NCI-H526 (cell line): ENCODE measurements at places on chromosomes 4 and X.

DNA sequence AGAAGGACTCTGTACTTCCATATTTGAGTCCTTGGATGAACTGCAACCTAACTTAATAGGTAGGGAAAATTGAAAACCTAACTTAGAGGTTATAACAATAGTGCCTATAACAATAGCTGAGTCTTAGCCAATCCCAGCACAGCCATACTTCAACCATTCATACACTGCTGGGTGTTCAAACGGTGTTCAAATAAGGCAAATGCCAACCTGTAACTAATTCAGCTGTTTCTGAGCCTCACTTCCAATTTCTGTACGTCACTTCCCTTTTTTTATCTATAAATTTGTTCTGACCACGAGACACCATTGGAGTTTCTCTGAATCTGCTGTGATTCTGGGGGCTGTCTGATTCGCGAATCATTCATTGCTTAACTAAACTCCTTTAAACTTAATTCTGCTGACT lies 9.6 kb upstream of the GRSF1 start:
- DNase-seq: no peak

DNA sequence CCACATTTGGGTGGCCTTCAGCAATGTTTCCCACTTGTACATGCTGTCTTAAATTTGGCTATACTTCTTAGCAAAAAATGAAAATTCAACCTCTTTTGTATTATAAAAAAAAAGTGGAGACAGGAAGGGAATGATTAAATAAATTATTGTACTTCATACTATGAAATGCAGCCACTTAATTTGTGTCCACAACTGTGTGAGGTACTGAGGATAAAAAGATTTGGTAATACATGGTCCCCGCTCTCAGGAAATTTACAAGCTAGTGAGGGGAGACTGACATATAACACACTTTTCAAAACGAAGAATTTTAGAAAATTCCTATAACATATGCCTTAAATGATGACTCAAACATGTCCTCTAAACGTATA lies 105.0 kb downstream of the HNRNPD start:
- DNase-seq: no peak

GRCh38 chrX:115650916-115651315 lies 89.9 kb downstream of the PLS3 start:
- peak; percentile 58 for DNase-seq

- DNase-seq: no peak
These were observed 197.2 kb upstream of the NDST4 start for GRCh38 chr4:115310641-115311040.

DNA sequence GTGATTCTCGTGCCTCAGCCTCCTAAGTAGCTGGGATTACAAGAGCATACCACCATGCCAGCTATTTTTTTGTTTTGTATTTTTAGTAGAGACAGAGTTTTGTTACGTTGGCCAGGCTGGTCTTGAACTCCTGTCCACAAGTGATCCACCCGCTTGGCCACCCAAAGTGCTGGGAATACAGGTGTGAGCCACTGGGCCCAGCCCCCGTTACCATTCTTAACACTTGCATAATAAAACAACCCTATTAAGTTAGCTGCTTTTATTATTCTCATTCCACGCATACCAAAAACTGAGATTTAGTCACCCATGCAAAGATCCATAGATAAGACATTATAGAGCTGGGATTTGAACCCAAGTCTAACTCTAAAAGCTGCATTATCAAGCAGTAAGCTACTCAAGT lies 6.0 kb upstream of the TEX13A start:
- no peak for DNase-seq

GRCh38 chr4:154082760-154083535 lies 294.1 kb upstream of the SFRP2 start:
- peak; percentile 19 for DNase-seq

- no peak for DNase-seq
These were observed 535.2 kb upstream of the FAT1 start for GRCh38 chr4:187258651-187259401.

DNA sequence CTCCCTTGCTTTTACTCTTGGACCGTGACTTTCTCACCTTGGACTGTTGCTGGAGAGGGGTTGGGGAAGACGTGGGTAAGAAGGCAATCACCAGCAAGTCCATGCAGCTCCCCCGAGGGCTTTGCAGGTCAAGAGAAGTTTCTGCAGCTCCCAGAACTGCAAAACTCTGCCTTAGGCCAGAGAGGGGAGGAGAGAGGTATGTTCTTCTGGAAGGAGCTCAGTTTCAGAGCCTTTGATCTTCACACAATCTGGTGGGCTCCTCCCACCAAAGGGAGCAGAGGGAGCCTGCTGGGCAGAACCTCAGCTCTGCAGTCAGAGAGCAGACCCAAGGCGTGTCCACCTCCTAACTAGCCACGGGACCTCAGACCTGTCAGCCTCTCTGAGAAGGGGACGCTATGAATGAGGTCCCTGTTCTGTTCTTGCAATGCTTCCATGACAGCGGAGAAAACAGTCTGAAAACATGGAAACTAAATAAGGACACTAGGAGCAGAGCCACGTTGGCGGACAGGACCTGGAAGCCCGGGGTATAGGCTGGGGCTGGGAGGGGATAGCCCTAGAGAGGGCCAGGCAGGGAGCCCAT lies 92.8 kb downstream of the EVC2 start:
- no peak for DNase-seq

GRCh38 chr4:57194068-57194611 lies 84.0 kb upstream of the IGFBP7 start:
- DNase-seq: no peak

DNA sequence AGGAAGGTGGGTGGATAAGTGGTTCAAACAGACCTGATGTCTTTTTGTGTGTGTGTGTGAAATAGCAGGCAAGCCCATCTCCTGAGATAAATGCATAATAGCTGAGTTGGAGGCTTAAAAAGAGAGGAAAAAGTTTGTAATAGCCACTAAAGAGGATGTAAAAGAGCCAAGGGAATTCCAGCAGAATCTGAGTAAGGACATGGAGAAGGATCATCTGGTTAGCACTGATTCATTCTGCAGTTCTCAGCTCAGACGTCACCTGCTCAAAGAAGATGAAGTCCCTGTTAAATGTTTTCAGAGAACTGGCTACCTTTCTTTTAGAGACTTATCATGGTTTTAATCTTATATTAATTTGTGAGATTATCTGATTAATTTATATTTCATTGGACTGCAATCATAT lies 21.0 kb upstream of the IL13RA2 start:
- no peak for DNase-seq

DNA sequence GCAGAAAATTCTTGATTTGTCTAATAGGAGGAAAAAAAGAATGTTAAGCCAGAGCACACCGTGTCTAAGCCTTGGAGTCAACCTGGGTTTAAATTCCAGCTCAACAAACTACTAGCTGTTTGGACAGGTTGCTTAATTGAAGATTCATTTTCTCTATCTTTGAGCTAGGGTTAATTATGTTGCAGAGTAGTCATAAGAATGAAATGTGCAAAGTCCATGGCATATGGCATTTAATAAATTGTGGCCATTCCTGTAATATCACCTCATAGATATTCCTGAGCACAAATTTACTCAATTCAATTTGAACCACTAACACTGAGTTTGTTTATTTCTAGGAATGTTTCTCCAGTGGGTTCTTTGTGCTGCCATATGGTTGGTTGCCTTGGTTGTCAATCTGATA lies 4.6 kb downstream of the TMEM144 start:
- DNase-seq: no peak

DNA sequence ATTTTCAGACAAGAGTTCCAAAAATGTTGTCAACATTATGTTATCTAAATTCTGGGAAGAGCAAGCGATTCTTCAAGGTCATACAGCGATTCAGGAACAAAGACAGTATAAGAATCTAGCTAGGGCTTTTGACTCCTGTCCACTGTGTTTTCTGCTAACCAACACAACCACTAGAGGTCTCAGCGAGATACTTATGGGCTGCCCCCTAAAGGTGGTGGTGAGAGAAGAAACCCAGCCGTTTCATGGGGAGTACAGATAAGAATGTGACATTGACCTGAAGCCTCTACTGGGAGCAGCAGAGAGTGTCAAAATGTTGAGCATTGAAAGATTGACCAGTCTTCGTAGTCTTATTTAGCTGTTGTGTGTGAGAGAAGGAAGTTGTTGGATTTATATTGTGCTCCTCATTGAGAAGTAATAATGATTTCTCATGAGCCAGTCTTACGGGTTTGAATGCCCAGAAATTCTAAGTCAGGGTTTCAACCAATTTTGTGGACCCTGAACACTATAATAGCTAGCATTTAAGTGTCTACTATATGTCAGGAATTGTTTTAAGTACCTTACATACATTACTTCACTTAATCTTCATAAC lies 168.3 kb downstream of the SPRY1 start:
- peak; percentile 93 for DNase-seq

DNA sequence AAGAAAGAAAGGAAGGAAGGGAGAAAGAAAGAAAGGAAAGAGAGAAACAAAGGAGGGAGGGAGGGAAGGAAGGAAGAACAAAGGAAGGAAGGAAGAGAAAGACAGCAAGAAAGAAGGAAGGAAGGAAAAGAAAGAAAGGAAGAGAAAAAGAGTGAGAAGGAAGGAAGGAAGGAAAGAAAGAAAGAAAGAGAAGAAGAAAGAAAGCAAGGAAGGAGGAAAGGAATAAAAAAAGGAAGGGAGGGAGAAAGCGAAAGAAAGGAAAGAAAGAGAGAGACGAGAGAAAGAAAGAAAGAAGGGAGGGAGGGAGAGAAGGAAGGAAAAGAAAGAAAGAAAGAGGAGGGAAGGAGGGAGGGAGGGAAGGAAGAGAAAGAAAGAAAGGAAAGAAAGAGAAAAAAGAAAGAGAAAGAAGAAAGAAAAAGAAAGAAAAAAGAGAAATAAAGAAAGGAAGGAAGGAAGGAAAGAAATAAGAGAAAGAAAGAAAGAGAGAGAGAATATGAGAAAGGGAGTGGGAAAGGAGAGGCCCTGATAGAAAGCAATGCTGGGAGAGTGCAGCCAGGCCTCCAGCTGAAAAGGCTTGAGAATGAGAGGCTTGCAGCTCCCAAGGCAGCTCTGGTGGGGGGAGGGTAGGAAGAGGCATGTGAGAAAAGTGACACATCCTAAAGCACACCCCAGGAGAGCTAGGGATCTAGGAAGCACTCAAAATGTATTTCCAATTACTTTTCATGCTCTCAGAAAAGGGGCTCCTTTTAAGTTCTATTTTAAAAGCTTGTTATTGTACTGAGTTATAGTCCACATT lies 134.0 kb upstream of the ZIC3 start:
- DNase-seq: no peak

- DNase-seq: no peak
These were observed 14.3 kb upstream of the TMEM165 start for GRCh38 chr4:55381502-55381901.

DNA sequence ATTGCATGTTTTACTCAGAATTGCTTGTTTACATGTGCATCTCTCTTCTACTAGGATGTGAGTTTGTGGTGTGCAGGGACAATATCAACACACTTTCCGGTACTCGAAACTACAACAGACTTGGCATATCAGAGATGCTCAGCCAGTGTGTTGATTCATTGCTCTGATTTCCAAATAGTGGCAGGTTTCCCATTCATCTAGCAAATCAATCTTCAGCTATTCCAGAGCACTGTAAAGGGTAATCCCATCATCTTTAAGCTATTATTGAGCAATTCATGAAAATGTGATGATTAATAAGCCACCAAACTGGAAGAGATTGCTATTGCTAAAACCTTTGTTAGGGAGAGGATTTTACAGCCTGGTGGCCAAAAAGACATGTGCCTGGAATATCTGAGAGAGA lies 574.2 kb upstream of the CPEB2 start:
- DNase-seq: no peak

- DNase-seq: no peak
These were observed 253.2 kb upstream of the IGFBP7 start for GRCh38 chr4:57363346-57363745.

DNA sequence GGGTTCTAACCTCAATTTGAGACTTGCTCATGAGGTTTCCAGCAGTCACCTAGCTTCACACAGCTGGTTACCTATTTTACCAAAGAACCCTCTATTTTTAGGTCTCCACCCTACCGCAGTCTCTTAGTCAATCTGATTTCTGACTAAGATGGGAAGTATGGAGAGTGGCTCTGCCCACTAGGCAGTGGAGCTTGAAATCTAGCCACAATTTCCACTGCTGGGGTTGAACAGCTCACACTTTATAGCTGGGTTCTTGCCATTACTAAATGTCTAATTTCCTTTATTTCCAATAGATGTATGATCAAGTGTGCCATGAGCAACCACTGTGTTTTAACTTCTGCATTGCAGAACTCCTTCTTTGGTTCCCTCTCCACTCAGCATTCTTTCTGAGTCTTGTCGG lies 43.1 kb downstream of the GASK1B start:
- DNase-seq: no peak

GRCh38 chr4:153418558-153418957 lies 47.6 kb upstream of the TMEM131L start:
- no peak for DNase-seq

DNA sequence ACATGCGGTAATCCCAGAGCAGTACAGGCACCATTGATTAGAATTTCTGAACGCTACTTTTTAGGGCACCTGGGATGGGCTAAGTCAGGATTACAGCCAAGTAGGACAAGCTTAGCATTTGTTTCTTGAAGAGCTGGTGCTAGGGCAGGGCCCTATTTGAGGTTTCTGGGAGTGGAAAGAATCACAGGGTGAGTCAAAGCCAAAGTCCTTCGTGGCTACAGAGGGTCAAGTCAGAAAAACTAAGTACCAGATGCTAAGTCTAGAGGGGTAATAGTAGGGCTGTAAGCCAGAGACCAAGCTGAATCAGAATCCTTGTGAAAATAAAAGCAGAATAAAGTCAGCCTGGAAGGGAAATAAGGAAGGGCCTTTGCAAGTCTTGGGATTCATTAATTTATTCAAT lies 448.6 kb downstream of the ZIC3 start:
- DNase-seq: no peak

DNA sequence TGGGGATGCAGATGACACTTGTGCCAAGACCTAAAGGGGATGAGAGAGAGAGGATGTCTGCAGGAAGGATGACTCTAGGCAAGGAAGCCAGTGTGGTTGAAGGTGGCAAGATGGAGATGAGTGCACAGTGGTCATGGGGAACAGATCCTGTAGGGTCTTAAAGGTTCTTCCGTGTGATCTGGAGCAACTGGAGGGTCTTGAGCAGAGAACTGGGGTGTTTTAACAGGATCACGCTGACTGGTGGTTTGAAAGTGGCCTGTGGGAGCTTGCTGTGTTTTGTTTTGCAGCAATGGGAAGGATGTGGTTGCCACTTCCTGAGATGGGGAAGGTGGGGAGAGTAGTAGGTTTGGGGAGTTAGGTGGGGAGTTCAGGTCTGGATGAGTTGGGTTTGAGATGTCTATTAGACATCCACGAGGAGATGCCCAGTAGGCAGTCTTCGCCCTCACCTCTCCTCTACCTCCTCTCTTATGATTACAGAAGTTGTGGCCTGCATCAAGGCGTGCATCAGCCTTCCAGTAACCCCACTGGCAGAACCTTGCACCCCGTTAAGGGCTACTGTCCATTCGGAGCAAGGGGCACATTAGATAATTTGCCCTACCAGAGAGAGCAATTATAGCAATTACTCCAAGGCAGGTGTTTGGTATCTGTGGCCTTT lies 1.4 kb upstream of the STBD1 start:
- DNase-seq: no peak

DNA sequence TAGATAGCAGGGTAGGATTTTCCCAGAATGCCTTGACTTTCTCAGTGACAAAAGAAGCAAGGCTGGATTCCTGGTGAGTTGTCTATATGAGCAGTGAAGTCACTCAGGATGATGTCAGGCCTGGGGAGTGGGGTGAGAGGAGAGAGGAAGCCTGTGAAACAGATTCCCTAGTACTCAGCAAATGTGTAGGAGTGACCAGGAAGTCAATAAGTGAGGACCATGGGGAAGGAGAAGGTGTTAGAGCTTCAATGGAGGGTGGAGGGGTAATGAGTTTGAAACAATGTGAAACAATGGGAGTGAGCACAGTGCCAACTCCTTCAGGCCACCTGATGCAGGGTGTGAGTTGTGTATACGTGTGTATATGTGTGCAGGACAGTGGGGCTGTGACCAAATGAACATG lies 2.4 kb upstream of the SLC9A6 start:
- DNase-seq: no peak
